Kidney capillary endothelial cell (primary cell): ENCODE measurements at places on chromosomes 6 and 20.

DNA sequence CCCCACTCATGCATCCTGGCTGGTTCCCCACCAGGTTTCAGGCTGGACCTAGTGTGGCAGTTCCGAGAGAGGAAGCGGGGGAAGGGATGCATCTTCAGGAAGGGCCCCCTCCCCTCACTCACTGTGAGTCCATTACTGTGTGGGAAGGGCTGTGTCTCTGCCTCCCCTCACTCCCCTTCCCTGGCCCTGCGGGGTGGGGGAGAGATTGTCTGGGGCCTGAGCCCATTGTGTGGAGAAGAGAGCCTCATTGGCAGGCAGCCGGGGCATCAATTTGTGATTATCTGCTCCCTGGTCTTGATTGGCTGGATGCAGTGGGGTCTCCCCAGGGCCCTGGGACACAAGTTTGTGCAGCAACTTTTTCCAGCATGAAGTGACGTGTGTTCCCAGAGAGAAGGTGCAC is 4.1 kb upstream of the MYT1 start:
- DNase-seq: no peak

DNA sequence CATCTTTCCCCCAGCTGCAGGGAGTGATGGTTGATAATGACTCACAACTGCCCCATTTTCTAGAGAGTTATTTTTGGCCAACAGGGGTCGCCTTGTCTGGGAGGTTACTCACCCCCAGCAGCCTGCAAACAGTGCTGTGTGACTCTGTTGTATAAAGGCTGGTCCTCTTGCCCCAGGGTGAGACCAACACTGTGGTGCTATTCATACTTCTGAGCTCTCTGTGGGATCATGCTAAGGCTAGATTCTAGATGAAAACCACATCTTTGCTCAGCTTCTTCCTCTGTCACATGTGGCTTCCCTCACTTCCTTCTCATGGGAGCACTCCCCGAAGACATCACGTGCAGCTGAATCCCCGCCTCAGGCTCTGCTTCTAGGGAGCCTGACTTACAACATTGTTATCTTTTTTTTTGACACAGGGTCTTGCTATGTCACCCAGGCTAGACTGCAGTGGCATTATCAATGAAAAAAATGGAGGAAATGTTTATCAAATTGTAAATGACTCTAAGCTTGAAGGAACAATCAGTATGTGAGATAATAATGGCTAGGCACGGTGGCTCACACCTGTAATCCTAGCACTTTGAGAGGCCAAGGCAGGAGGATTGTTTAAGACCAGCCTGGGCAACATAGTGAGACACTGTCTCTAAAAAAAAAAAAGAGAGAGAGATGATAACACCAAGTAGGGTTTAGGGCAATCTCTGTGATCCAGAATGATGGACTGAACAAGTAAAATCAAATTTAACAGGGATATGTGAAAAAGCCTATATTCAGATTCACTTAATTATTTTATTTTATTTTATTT is 55.7 kb upstream of the SLC23A2 start:
- DNase-seq: peak; percentile 37

DNA sequence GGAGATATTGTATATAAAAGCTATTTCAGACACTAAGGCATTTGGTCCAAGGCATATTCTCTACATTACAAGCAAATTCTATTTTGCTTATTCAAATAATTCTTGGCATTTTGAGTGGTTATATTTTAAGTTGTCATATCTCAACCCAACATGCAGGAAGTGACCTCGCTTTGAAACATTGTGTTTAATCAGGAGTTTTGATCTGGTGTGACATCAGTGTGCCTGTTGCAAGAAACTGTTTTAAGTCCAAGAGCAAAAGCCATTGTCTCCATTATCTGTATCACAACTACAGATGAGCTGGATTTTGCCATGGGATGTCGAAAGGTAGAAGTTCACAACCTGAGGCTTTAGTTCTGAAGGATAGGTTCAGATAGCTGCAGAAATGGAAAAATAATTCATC is 509.9 kb upstream of the ID4 start:
- no peak for DNase-seq

DNA sequence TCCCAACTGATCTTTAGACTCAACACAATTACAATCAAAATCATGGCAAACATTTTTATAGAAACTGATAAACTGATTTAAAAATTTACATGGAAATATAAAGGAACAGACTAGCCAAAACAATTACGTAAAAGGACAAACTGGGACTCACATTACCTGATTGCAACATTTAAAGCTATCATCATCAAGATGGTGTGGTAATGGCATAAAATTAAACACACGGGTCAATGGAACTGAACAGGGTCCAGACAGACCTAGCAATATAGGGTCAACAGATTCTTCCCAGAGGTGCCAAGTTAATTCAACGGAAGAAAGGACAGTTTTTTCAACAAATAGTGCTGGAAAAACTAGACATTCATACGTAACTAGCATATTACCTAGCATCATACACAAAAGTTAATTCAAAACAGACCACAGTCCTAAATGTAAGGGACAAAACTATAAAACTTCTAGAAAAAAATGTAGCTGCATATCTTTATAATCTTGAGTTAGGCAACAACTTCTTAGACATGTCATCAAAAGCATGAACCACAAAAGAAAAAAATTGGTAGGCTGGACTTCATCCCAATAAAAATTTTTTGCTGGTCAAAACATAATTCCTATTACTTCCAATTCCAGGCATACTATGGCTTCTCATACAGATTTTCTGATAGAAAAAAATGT is 147.4 kb upstream of the BEND6 start:
- no peak for DNase-seq

GRCh38 chr20:34437330-34437986 is 74.4 kb downstream of the ITCH start:
- DNase-seq: peak; percentile 13

GRCh38 chr6:77123527-77123926 is 339.8 kb downstream of the HTR1B start:
- DNase-seq: no peak

GRCh38 chr6:12968290-12968689 is 251.7 kb downstream of the PHACTR1 start:
- no peak for DNase-seq

DNA sequence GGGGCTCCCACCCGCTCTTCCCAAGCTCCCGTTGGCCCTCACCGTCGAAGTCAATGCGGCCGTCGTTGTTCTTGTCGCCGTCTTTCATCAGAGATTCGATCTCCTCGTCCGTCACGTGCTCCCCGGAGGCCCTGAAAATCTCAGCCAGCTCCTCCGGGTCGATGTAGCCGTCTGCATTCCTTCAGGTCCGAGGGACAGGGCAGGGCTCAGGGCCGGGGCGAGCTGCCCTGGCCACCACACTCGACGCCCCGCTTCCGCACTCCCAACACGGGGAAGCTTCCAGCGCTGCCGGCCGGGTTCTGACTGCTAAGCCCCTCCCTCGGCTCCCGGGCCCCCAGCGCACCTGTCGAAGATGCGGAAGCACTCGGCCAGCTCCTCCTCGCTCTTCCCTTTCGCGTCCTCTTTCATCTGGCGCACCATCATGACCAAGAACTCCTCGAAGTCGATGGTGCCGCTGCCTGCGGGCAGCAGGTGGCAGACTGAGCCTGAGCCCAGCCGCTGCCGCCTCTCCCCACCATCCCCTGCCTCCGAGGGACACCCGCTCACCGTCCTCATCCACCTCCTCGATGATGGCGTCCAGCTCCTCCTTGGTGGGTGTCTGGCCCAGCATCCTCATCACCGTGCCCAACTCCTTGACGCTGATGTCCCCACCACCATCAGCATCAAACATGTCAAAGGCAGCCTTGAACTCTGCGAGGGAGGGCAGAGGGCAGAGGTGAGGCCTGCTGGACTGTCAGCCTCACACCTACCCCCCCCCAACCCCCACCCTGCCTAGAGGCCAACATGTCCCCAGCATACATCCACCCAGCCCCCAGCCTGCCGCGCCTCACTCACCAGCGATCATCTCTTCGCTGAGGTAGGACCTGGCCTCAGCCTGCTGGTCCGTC is 2.9 kb downstream of the TNNC2 start:
- DNase-seq: peak; percentile 33

DNA sequence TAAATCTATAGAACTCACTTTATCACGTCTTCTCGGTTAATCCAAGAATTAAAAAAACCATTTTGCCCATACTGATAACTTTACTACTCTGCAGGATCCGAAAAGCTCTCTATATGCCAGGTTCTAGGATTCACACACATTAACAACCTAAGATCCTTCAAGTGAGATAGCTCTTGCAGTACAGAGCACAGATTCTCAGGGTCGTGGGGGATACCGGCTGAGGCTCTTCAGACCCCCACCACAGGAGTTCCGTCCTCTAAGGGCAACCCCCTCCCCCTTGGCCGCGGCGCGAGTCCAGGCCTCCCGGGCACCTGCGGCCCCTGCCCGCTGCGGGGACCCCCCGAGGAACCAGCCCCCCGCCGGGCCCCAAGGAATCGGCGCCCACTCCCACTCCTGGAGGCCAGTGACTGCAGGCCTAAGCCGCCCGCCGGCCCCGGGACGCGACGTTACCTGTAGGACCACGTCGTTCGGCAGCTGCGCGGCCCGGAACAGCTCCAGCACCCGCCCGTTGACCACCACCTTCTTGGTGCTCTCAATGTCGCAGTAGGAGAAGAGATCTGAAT is 892 bp downstream of the REPS1 start:
- no peak for DNase-seq

DNA sequence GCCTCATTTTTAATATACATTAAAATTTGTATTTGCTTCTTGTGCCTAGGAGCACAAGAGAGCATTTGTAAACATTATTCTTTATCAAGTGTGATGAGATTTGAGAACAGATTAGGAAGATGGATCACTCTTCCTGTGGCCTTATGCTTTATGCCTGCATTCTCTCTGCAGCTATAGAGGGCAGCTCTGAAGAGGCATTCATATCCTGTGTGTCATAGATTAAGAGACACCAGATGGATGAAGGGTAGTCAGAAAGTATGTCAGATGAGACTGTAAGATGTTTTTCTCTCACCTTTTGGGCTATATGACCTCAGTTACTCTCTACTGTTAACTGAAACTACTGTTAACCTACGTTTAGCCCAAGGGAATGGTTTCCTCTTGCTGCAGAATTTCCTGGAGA is 61.4 kb downstream of the DNAH8 start:
- DNase-seq: peak; percentile 45

DNA sequence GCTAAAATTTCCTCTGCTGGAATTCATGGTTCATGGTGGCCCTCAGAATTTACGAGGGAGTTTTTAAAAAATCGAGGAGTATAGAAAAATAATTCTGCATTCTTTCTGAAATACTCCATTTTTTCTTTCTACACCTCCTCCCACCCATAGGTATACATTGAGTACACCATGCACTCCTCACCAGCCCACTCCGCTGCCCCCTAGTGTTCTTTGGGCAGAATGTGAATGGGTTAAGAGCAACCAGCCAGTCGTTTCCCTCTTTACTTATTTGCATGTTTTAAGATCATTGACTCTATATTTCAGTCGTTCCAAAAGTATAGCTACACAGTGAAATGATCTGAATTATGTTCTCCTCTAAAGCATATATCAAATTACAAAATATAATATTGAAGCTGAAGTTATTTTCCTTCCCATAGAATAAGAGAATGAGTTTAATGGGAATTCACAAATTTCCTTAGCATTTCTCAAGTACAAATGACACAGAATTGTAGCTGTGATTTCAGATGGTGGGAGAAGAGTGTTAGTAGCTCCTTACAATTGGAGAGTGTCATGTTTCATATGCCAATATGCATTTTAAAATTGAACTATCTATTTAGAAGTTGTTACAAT is 977.7 kb upstream of the SLC35B3 start:
- peak; percentile 12 for DNase-seq

DNA sequence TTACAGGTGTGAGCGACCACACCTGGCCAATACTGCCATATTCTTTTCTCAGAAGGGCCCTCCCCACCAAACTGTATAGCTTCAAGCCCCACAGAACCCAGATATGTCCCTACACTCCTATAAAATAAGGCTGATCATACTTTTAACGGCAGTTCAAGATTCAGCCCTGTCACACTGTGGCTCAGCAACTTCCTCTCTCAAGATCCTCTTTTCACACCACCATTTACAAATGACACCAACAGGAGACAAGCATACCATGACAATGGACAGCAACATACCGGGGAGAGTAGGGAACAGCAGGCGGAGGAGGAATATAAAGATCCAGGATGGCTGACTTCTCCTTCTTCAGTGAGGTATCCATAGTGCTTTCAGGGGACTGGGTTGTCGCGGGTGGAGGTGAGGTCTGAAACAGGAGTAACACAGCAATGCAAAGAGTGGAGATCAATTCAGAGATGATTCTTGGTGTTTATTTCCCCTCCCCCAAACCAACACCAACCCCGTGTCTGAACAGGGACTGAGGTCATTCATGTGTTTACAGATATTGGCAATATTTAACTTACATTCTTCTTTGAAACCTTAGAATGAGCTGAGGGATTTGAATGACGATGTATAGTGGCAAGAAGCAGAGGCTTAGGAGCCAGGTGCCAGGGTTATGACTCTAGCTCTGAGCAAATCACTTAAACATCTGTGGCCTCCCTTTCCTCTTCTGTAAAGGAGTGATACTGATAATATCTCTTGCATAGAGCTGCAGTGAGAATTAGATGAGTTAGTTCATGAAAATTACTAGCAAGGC is 57.6 kb upstream of the IPCEF1 start:
- DNase-seq: no peak

- no peak for DNase-seq
These were observed 45.9 kb upstream of the TAB2 start for GRCh38 chr6:149271348-149272340.

DNA sequence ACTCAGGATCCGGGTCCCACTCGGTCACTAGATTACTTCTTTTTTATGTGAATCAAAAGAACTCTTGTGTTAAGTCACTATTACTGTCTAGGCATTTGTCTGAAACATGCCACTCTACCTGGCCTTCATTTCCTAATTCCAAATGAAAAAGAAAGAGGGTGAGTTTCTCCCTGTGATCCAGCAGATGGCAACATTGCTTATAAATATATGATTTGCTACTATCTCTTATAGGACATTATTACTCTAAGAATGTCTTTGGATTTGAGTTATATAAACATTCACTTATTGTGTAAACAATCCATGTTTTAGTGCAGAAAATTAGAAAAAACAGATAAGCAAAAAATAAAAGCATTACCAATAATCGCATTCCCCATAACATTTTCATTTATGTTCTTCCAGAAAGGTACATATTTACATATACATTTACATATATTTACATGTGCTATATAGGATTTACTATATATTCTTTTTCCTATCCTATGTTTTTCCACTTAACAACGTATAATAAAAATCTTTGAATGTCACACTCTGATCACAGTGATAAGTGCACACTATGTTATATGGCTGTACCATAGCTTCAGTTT is 66.9 kb downstream of the FAXC start:
- DNase-seq: peak; percentile 55
